ENCODE measurements at places on chromosomes 12 and 14.

GRCh38 chr14:22202313-22202712 lies 386.7 kb downstream of the DAD1 start:
- DNase-seq = no peak

- no peak for DNase-seq
These were observed 87.8 kb downstream of the BBS10 start for GRCh38 chr12:76260390-76260748.

GRCh38 chr12:108850854-108851573 lies 6.4 kb downstream of the SSH1 start:
- no peak for DNase-seq

GRCh38 chr14:88289234-88289633 lies 33.8 kb downstream of the KCNK10 start:
- DNase-seq = no peak

- no peak for DNase-seq
These were observed 28.4 kb downstream of the LRTM2 start for GRCh38 chr12:1848745-1849144.

DNA sequence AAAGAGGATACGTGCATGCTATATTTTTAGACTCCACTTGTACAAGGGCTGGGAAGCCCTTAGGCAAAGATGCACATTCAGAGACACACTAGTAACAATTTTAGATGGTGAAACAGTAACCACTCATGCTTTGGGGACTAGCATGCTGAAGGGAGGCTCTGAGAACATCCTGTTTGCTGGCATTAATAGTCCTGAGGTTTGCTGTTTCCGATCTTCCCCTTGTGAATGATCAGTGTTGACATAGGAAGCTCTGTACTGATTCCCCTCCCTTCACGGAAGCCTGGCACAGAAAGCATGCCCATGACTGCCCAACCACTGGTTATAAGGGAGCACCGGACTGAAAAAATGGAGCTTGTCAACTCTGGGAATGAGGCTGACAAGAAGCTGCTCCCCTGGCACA lies 164.6 kb downstream of the GCH1 start:
- no peak for DNase-seq

DNA sequence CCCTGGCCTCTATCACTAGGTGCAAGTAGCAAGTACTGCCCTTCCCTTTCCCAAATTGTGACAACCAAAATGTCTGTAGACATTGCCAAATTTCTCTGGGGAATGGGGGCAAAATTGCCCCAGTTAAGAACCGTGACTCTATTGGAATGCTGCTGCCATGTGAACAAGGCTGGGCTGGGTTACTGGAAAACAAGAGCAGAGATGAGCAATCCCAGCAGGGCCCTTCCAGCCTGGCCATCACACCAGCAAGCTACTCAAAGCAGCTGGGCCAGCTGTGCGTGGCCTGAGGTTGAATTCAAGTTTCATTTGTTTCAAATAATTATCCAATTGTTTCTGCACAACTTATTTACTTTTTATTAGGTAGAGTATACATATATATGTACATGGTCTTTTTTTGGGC lies 103.4 kb upstream of the PKP2 start:
- no peak for DNase-seq

- no peak for DNase-seq
These were observed 559 bp downstream of the SYNJ2BP start for GRCh38 chr14:70416338-70416724.

DNA sequence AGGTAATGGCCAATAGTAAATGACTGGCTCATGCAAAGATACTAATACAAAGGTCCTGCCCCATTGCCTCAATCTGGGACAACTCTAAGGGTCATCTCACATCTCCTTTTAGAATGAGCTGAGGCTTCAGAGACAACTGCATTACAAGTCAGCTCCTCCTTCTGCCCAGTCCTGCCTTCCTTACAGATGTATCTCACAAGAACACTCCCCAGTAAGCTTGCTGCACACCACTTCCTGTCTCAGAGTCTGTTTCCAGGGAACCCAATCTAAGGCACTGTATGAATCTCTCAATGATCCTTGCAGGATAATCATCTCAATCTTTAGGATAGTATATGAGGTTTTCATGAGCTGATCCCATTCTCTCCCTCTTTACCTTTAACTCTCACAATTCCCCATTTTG lies 57.8 kb upstream of the ZDHHC17 start:
- no peak for DNase-seq

- DNase-seq = no peak
These were observed 124.5 kb downstream of the ESRRB start for GRCh38 chr14:76500480-76500879.

GRCh38 chr12:51973560-51973959 lies 22.1 kb downstream of the ACVR1B start:
- DNase-seq = no peak

DNA sequence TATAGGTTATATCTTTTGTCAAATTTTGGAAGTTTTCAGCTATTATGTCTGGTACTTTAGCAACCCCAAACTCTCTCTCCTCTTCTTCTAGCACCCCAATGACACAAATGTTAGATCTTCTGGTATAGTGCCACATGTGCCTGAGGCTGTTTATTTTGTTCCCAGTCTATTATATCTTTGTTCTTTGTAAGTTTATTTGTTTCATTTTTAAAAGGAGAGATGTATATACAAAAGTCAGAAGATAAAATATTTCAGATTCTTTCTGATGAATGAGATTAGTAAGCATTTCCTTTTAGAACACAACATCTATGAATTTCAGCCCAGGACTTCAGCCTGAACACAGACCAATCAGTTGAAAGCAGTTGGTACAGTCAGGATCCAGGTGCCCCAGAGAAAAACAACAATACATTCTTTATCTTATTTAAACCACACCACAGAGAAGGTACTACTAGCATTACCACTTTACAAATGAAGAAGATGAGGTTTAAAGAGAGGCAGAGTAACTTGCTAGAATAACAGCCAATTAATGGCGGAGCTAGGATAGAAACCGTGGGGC lies 114.1 kb upstream of the BTG1 start:
- no peak for DNase-seq

GRCh38 chr12:7905071-7905470 lies 30.9 kb downstream of the SLC2A3 start:
- no peak for DNase-seq

DNA sequence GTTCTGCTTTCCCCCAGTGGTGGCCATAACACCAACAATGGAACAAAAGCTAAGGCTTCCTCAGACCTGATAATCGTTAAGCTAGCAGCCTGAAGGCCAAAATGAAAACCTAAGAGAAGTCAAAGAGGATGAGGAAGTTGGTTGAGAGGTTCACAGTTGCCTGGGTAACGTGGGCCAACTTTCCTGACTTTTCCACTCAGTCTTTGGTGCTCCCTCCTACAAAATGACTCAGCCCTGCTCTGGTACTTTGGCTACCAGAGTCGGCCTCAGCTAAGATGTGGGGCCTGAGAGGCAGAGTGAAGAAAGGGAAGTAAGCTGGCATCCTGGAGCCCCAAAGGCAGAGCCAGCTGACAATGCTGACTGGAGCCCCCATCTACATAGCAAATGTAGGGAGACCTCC lies 14.9 kb upstream of the FKBP11 start:
- DNase-seq = no peak

GRCh38 chr12:128994856-128995255 lies 141.6 kb downstream of the GLT1D1 start:
- DNase-seq = no peak
